IMR-90 (cell line): ENCODE measurements at places on chromosomes 16 and 17. TPM values are rescaled to one million over a fixed set of nuclear protein-coding genes. Genes with fewer than 3 reads are reported as not detected.

Gene SAT2
- total RNA-seq: 20.4 and 21.4 TPM in 2 replicates

DNA sequence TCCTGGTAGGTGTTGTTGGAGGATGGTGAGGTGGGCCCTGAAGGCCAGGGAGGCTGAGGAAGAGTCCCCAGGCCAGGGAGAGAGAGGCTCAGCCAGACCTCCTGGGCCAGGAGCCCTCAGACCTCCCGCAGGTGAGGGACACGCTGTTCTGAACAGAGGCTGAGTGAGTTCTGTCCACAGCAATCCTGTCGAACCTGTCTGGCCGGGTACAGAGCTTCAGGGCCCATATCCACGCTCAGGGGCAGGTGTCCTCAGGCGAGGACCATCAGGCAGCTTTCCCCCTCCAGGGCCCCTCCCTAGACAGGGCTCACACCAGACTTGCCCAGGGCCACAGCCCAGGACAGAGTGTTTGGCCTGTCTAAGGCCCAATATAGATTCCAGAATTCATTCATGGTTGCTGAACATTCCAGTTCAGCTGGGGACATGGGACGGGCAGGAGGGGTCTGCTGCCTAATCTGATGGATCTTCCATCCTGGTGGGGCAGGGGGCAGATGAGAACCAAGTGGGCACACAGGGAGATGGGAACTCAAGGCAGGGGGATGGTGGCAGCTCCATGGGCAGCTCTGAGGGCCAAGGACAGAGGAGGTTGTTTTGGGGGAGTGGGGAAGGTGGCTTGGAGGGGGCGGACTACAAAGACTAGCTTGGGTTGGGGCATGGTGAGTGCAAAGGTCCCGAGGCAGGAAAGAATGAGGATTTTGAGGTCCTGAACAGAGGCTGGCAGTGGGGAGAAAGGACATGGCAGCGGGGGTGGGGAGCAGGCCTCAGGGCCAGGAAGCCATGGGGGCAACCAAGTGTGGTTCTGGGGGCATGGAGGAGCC, 23.4 kb upstream of the MPRIP start:
- DNase-seq: no peak
- H3K4me1 ChIP-seq: peaks cover 9% of the 10 kb centered on the region
- H3K4me3 ChIP-seq: no peak overlapping the region

DNA sequence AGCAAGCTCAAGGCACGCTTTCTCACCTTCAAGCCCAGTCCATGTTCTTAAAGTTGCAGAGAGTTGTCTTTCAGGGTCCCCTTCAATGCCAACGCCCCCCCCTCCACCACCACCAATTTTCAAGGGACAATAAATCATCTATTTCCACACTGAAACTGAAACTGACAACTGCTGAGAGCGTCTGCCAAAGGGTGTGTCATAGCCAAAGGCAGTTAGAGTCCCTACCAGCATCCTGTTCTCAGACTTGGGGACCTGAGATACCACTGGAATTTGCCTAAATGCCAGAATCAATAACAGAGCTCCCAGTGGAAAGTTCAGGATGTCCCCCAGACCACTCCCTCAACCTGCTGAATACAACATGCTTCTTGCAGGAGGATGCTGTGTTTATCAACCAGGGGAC, 133.2 kb upstream of the SOX9 start:
- no peaks in the 10 kb centered on the region for H3K36me3 ChIP-seq
- peak; percentile 21 for DNase-seq
- H3K4me3 ChIP-seq: no peak overlapping the region
- no peaks in the 10 kb centered on the region for H3K27me3 ChIP-seq
- H3K27ac ChIP-seq: no peak overlapping the region

GRCh38 chr16:26665166-26665939, 401.4 kb upstream of the C16orf82 start:
- no peaks in the 10 kb centered on the region for H3K27me3 ChIP-seq
- H3K4me3 ChIP-seq: no peak overlapping the region
- DNase-seq: no peak
- no peaks in the 10 kb centered on the region for H3K4me1 ChIP-seq
- H3K36me3 ChIP-seq: no peaks in the 10 kb centered on the region

DNA sequence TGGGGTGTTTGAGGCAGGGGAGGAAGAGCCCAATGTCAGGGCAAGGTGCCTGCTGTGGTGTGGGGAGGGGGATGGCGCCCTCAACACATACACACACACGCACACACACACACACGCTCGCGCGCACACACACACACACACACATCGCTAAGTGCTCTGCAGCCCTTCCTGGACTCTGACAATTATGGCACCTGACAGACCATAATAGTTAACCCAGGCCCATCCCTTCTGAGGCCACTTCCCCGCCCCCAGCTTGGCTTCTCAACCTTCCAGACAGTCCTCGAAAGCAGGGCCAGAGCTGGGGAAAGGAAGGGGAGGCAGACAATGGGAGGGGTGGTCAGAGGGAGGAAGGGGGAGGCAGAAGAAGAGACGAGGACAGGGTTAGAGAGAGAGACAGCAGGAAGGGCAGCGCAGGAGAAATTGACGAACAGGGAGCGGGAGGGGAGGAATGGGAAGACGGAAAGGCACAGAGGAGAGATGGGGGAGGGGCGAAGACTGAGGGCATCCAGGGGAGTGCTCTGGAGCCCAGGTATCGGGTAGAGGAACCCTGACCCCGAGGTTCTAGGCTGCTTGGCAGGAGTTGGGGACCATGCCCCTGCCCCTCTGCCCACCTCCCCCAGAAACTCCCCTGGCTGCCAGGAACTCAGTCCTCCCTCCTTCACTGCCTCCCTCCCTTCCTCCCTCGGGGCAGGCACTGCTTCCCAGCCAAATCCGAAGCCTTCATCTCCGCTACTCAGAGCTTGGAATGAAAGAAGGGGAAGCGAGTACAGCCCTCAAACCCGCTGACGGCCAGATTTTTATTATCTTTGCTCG, 4.0 kb downstream of the SRCIN1 start:
- H3K4me1 ChIP-seq: no peaks in the 10 kb centered on the region; the same call in 1 of the 2 replicates
- no peak overlapping the region for H3K27ac ChIP-seq
- H3K36me3 ChIP-seq: no peaks in the 10 kb centered on the region
- no peak for DNase-seq

DNA sequence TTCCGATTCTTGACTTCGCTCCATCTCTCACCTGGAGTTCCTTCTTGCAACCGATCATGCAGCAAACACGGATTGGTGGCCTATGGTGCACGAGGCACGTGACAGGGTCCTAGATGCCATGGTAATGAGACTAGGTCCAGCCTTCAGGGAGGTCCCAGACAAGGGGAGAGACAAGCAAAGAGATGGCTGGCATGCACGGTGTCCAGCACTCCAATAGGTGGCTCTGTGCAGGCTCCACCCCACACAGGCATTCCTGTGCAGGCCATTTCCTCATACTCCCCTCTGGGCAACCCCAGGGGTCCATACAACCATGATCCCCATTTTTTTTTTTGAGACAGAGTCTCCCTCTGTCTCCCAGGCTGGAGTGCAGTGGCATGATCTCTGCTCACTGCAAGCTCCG, 31.3 kb downstream of the WNT9B start:
- no peak overlapping the region for H3K4me3 ChIP-seq
- H3K4me1 ChIP-seq: no peaks in the 10 kb centered on the region
- H3K27me3 ChIP-seq: peaks cover 51% of the 10 kb centered on the region
- no peaks in the 10 kb centered on the region for H3K36me3 ChIP-seq
- DNase-seq: no peak

DNA sequence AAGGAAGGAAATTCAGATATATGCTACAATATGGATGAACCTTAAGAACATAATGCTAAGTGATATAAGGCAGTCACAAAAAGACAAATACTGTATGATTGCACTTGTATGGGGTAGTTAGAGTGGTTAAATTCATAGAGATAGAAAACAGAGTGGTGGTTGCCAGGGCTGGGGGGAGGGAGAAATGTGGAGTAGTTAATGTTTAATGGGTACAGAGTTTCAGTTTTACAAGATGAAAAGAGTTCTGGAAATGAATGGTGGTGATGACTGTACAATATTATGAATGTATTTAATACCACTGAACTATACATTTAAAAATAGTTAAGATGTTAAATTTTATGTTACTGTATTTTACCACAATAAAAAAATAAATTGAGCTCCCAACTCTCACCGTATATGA, 157.9 kb downstream of the TOX3 start:
- no peaks in the 10 kb centered on the region for H3K4me1 ChIP-seq
- H3K27ac ChIP-seq: no peak overlapping the region
- no peaks in the 10 kb centered on the region for H3K27me3 ChIP-seq

GRCh38 chr16:87579691-87580090, 22.6 kb upstream of the JPH3 start:
- no peaks in the 10 kb centered on the region for H3K36me3 ChIP-seq
- no peak overlapping the region for H3K27ac ChIP-seq
- H3K4me3 ChIP-seq: no peak overlapping the region
- H3K27me3 ChIP-seq: peaks cover 10% of the 10 kb centered on the region; the same call in 1 of the 2 replicates
- DNase-seq: no peak

GRCh38 chr17:17641621-17642409, 39.4 kb upstream of the RAI1 start:
- H3K27me3 ChIP-seq: peaks cover 6% of the 10 kb centered on the region
- H3K36me3 ChIP-seq: no peaks in the 10 kb centered on the region
- no peaks in the 10 kb centered on the region for H3K4me1 ChIP-seq
- no peak overlapping the region for H3K4me3 ChIP-seq
- no peak overlapping the region for H3K27ac ChIP-seq
